B cell (primary cell): ENCODE measurements at places on chromosomes 12 and 14. TPM values are rescaled to one million over a fixed set of nuclear protein-coding genes. Genes with fewer than 3 reads are reported as not detected.

DNA sequence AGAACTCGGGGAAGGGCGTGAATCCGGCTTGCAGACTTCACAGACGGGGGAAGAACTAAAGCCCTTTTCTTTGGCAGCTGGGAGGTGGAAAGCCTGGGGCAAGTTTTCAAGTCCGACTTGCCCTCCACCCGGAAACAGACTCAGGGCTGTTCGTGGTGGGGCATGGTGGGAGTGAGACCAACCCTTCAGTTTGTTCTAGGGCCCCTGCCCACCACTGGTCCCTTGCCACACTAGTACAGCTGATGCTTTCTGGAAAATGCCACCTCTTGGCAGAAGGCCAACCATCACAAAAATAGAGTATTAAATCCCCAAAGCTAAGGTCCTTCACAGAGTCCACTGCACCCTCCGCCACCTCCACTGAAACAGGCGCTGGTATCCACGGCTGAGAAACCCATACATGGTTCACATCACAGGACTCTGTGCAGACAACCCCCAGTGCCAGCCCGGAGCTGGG, 50.4 kb upstream of the DDX11 start:
- H3K27me3 ChIP-seq: no peaks in the 10 kb centered on the region
- no peak overlapping the region for H3K27ac ChIP-seq
- H3K36me3 ChIP-seq: no peaks in the 10 kb centered on the region
- H3K4me1 ChIP-seq: no peaks in the 10 kb centered on the region
- no peak for DNase-seq

DNA sequence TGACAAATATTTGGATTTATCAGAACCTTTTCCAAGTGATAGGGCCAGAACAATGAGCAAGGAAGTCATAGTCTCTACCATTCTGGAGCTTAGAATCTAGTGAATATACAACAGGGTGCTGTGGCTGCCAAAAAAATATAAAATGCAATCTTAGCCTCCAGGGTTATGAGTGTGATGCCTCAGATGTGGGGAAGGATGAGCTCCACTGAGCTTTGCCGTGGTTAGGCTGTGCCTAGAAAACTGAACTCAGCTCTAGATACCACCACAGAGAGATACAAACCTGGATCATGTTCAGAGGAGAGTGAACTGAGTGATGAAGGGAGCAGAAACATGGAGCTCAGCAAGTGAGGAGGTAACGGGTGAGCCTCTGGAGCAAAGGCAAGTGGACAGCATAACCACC, 138.1 kb upstream of the HIF1A start:
- no peaks in the 10 kb centered on the region for H3K27me3 ChIP-seq
- H3K27ac ChIP-seq: no peak overlapping the region
- no peak overlapping the region for H3K4me3 ChIP-seq
- DNase-seq: no peak
- H3K4me1 ChIP-seq: peaks cover 42% of the 10 kb centered on the region
- no peaks in the 10 kb centered on the region for H3K36me3 ChIP-seq

RASSF9 gene
- not detected in 2 replicates for polyA plus RNA-seq

CKAP4 gene
- 7.4 and 7.5 TPM in 2 replicates for polyA plus RNA-seq

GRCh38 chr12:8698132-8698851, 501 bp downstream of the RIMKLB start:
- peak overlapping the region; percentile 51 for H3K4me3 ChIP-seq
- DNase-seq: peak; percentile 82
- no peaks in the 10 kb centered on the region for H3K36me3 ChIP-seq
- peak overlapping the region; percentile 92 for H3K27ac ChIP-seq
- H3K27me3 ChIP-seq: no peaks in the 10 kb centered on the region

TAS2R10 gene
- not detected in 2 replicates for polyA plus RNA-seq

DNA sequence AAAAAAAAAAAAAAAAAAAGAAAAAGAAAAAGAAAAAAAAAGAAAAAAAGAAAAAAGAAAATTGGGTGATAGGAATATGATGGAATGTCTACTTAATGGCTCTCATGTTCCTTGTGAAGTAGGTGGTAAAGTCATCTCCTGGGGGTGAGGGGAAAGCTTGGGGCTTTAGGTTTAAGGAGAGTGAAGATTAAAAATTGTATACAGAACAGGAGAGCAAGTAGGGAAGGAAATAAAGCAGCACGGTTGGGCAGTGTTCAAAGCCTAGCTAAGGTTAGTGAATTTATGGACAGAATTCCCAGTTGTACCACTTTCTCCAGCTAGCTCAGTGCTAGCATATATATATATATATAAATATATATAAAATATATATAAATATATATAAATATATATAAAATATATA, 40.0 kb upstream of the SLC2A13 start:
- no peak for DNase-seq
- no peak overlapping the region for H3K27ac ChIP-seq
- H3K27me3 ChIP-seq: no peaks in the 10 kb centered on the region
- no peaks in the 10 kb centered on the region for H3K36me3 ChIP-seq

DNA sequence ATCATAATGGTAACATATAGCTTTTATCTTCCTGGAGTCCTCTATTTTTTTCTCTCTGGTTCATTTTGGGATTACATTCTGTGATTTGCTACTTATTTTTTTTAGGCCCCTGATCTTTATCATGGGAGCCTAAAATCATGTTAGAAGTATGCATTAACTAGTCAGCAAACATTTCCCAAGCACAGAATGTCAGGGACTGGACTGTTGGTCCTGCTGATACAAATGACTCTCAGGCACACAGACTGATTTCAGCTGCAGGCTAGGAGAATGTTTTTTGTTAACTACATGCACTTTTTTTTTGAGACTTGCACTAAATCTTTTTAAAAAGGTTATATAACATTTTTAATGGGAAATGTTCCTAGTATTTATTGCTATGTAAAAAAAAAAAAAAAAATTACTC, 131.1 kb downstream of the ACSS3 start:
- no peaks in the 10 kb centered on the region for H3K36me3 ChIP-seq
- H3K4me1 ChIP-seq: no peaks in the 10 kb centered on the region
- no peak overlapping the region for H3K27ac ChIP-seq
- no peak overlapping the region for H3K4me3 ChIP-seq

GRCh38 chr12:89344862-89345202, 7.5 kb downstream of the DUSP6 start:
- no peak for DNase-seq
- H3K4me3 ChIP-seq: no peak overlapping the region
- no peaks in the 10 kb centered on the region for H3K36me3 ChIP-seq

GDF3 gene
- polyA plus RNA-seq: not detected in 2 replicates

DNA sequence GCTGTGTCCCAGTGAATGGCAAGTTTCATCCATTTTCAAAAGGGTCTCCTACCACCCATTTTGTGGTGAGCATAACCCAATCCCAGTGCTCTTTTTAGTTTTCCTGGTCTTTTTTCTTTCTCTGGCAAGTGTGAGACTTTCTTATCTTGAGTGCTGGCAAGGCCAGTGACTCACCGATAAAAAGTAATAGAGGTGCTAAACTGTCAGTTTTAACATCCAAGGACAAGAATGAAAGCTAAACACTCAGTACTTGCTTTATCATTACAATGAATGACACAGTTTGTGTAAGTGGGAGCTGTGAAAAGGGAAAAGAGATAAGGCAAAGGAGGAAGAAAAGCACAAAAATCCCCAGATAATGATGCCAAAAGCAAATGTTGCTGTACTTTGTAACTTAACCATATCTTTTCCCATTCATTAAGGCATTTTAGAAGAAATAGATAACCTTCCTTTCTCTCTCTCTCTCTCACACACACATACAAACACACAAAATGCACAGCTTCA, 4.9 kb upstream of the LRIG3 start:
- H3K27ac ChIP-seq: no peak overlapping the region
- H3K4me1 ChIP-seq: no peaks in the 10 kb centered on the region
- no peak for DNase-seq
- H3K27me3 ChIP-seq: peaks cover 7% of the 10 kb centered on the region
- no peaks in the 10 kb centered on the region for H3K36me3 ChIP-seq
- no peak overlapping the region for H3K4me3 ChIP-seq

- no peak overlapping the region for H3K27ac ChIP-seq
- H3K4me1 ChIP-seq: no peaks in the 10 kb centered on the region
- H3K27me3 ChIP-seq: no peaks in the 10 kb centered on the region
- no peak overlapping the region for H3K4me3 ChIP-seq
- peaks cover 25% of the 10 kb centered on the region for H3K36me3 ChIP-seq
Measured at GRCh38 chr12:22518998-22519397, 25.3 kb downstream of the C2CD5 start.

DNA sequence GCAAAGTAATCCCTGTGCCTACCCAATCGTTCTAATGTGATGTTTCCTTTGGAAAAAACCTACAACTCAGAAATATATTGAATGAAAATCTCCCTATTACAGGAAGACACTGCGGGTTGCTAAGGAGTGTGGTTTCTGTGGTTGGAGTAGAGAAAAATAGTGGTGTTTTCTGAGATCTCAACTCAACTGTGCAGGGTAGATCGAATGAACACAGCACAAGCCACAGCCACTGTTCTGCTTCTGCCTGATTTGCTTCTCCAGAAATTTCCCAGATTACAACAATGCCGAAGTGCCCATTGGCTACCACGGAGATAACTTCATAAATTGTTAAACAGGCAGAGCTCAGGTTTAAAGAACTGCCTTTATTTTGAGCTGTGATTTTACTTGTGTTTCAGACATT, 480.4 kb downstream of the DIO2 start:
- H3K27me3 ChIP-seq: no peaks in the 10 kb centered on the region
- H3K4me1 ChIP-seq: no peaks in the 10 kb centered on the region
- no peaks in the 10 kb centered on the region for H3K36me3 ChIP-seq
- DNase-seq: no peak
- no peak overlapping the region for H3K4me3 ChIP-seq
- H3K27ac ChIP-seq: no peak overlapping the region

DNA sequence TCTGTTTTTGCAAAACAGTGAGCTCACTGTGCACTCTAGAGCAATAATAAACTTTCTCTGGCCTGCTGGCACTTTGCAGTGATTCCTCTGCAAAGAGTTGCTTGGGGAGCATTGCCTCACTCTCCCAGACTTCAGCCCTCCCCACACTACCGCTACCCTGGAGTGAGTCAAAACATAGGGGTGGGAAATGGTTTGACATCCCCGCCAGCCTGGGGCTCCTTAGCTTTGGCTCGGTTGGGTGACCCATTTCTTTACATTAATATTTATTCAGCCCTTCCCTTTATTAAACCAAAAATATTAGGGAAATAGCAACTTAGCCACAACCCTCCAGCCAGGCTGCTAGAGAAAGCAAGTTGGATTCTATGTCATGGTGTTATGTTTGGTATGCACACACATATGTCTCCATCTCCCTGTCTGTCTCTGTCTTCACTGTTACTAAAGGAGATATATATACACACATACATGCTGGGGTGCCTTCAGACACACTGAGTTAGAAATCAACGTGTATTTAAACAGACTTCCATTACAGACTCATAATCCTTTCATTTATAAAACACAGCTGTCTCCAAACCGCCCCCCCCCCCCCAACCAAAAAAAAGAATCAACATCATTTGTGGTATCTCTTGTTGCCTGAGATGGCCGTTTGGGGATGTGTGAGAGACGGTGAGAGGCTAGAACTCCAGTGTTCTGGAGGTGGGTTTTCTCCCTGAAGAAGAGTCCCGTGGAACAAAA, 3.4 kb upstream of the IRF2BPL start:
- H3K27ac ChIP-seq: peak overlapping the region; percentile 99
- peaks cover 34% of the 10 kb centered on the region for H3K4me1 ChIP-seq
- no peaks in the 10 kb centered on the region for H3K36me3 ChIP-seq
- H3K4me3 ChIP-seq: no peak overlapping the region
- DNase-seq: no peak
- H3K27me3 ChIP-seq: no peaks in the 10 kb centered on the region

DNA sequence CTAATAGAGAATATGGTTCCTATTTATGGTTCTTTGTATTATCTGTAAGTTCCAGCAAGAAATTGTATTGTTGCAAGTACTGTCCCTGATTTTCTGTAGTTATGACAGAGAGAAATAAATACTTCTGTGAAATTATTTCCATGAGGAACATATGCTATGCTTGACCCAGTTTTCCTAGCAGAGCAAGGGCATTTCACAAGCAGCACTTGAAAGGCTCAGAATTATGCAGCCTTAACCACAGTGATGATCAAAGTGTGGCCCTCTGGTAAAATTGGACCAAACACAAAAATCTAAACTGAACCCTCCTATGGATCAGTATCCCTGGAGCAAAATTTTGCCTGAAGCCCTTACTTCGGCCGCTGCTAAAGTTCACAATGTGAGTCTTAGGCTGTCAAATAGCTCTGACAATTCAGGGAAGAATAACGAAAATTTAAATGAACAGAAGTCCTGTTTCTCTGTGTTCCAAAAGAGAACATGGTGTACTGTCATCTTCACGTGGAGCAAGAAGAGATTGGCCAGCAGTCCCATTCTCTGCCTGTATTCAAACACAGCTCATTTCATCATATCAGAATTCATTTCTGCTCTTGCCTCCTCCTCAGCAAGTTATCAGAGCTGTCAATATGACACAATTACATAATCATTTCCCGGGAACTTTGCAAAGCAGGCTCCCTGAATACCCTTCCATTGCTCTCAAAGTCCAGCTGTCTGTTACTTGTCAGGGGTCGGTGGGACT, 471.9 kb downstream of the RPS29 start:
- DNase-seq: no peak
- no peak overlapping the region for H3K27ac ChIP-seq
- H3K4me1 ChIP-seq: no peaks in the 10 kb centered on the region
- H3K27me3 ChIP-seq: no peaks in the 10 kb centered on the region
- H3K4me3 ChIP-seq: no peak overlapping the region

DNA sequence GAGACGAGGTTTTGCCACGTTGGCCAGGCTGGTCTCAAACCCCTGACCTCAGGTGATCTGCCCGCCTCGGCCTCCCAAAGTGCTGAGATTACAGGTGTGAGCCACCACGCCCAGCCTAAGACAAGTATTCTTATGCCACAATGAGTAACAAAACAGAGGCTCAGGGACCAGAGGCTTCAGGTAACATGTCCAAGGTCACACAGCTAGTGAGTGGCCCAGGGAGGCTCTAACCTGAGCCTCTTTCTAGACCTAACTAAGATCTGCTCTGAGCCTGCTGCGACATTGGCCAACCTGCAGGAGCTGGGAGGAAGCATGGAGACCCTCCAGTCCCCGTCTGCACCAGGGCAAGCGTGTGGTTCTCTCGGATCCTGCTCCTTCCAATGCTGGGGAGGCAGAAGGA, 77.9 kb downstream of the FOXN3 start:
- no peaks in the 10 kb centered on the region for H3K27me3 ChIP-seq
- H3K36me3 ChIP-seq: no peaks in the 10 kb centered on the region
- H3K4me3 ChIP-seq: no peak overlapping the region
- DNase-seq: no peak

DNA sequence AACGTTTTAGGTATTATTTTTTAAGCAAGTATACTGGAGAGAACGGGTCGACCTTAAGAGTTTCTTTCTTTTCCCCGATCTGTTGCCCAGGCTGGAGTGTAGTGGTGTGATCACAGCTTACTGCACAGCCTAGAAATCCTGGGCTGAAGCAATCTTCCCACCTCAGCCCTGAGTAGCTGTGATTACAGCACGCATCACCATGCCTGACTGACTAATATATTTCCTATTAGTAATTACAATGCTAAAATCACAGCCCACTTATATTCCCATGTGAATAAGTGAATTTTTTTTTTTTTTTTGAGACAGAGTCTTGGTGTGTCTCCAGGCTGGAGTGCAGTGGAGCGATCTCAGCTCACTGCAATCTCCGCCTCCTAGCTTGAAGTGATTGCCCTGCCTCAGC, 50.4 kb downstream of the DICER1 start:
- no peaks in the 10 kb centered on the region for H3K4me1 ChIP-seq
- DNase-seq: no peak
- no peak overlapping the region for H3K4me3 ChIP-seq
- H3K36me3 ChIP-seq: peaks cover 74% of the 10 kb centered on the region

GRCh38 chr12:131918311-131919050, 10.6 kb upstream of the PUS1 start:
- no peaks in the 10 kb centered on the region for H3K27me3 ChIP-seq
- no peak overlapping the region for H3K4me3 ChIP-seq
- H3K4me1 ChIP-seq: peaks cover 11% of the 10 kb centered on the region

- DNase-seq: no peak
- no peak overlapping the region for H3K4me3 ChIP-seq
- H3K36me3 ChIP-seq: no peaks in the 10 kb centered on the region
- H3K4me1 ChIP-seq: no peaks in the 10 kb centered on the region
- no peak overlapping the region for H3K27ac ChIP-seq
Measured at GRCh38 chr12:93982771-93983315, 165.5 kb upstream of the PLXNC1 start.

CLEC9A gene
- not detected in 2 replicates for polyA plus RNA-seq
